ENCODE measurements at places on chromosomes 7 and 10.

GRCh38 chr10:29635711-29636144 is 957 bp upstream of the SVIL start:
- DNase-seq: no peak

- DNase-seq: no peak
Observed at GRCh38 chr7:92276460-92276864, 30.7 kb downstream of the ANKIB1 start.

- peak; percentile 35 for DNase-seq
Observed at GRCh38 chr7:131231381-131232220, 96.1 kb upstream of the MKLN1 start.

DNA sequence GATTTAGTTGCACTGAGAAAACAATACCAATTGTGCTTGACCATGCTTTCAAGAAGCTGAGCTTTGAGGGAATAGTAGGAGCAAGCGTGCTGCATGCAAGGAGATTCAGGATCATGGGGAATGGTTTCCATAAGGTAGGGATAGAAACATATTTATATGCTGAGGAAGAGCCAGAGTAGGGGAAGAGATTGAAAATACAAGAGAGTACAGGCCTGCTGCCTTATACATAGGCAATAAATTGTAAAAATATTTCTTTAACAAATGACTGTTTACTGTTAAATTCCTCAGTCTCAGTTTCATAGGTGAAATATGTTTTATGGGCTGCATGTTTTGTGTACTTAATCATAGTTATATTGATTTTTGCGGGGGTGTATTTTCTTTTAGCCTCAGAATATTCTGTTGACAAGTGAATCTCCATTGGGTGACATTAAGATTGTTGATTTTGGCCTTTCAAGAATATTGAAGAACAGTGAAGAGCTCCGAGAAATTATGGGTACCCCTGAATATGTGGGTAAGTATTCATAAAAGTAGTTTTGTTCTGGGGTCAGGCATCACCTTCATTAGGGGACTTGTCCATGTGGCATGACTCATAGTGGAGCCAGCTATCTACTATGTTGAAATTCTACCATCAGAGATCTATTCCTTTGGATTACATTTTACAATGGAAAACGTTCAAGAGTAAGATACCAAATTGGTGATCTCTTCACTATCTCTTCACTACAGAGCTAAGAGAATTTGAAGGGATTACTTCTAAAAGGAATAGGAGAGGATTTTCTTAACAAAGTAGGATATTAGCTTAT is 36.5 kb downstream of the STK17A start:
- no peak for DNase-seq

DNA sequence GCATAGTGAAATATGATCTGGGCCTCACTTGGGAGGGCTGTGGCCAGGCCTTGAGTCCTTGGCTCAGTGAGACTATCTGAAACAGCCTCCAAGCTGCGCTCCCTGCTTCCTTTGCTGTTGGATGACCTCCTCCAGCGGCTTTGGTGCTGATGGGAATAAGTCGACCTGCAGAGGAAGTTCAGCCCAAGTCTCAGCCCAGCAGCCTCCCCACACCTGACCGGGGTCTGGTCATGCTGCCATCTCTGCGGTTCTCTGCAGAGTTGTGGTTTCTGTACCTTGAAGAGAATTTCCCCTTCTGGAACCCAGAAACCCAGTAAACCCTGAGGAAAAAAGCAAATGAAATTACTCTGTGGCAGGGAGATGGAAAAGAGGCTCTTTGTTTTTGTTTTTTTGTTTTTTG is 4.6 kb upstream of the RBAK start:
- no peak for DNase-seq

GRCh38 chr7:141860207-141860606 is 18.9 kb upstream of the PRSS37 start:
- no peak for DNase-seq

DNA sequence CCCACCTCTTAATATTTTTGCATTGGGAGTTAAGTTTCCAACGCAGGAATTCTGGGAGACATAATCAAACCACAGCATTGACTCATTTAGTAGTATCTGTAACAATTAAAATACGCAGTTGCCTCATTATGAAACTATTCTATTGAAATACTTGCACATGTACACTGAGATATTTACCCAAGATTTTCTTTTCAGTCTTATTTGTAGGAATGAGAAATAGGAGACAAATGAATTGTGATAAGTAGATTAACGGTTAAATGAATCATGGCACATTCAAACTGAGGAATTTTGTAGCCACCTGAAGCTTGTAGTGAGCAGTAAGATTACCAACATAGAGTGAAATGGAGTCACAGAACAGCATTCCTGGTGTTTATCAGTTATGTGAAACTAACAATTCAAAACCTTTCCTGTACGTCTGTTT is 18.1 kb downstream of the RP9 start:
- no peak for DNase-seq

- no peak for DNase-seq
Observed at GRCh38 chr10:98790817-98791216, 344.1 kb upstream of the HPS1 start.

DNA sequence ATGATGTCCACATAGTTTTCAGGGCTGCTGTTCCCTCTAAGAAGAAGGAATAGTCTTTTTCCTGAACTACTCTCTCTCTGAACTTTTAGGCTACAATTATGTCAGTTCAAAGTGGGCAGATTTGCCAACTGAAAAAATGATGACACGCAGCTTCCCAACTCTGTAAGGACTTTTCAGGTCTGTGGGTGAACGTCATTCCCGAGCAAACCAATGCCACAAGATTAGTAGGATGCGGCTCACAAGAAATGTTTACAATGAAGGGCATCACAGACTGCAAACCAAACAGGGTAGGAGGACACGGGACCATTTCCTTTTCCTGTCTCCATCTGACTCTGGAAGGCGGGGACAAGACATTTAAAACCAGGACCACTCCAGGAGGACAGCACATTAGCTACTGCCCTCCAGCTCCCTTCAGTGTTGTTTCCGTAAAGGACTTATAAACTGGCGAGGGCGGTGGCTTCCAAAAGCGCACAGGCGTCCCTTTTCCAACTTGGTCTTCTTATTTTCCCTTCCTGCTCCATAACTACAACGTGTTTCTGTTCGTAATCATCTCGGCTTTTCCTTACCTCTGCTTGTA is 539 bp upstream of the MKLN1 start:
- no peak for DNase-seq

DNA sequence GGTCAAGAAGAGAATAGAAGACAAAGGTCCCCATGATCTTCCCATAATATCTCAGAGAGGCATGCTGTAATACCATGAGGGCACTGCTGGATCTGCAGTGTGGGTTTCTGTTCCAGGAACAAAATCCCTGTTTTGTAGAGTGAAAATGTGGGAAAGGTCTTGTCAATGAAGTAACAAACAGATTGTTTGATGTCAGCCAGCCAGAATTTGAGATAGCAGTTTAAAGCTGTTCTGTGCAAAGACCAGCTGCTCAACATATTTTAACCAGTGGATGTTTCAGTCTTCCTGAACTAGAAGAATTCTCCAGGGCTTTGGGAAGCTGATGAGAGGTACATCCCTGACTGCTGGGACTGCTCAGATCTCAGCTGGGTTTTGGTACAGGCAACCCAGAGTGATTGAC is 1012.5 kb downstream of the DNAJB9 start:
- DNase-seq: no peak

- no peak for DNase-seq
Observed at GRCh38 chr7:143284591-143285469, at the start of gene TMEM139. Gene TMEM139 (plus strand): TSS chr7:143284958. CDS start chr7:143285958, 1,000 bp downstream.

DNA sequence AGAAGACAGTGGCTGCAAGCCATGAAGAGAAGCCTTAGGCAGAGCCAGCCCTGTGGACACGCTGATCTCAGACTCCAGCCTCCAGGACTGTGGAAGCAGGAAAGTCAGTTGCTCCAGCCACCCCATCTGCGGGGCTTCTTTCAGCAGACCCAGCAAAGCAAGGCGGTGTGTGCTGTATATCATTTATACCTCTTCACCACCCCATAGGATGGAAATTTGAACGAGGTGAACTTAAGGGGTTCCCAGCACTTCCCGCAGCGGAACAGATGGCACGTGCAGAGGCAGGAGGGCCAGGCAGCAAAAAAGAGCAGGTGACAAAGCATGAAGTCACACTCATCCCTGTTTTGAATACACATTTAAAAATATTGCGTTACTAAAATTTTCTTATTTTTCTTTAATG is 159.4 kb downstream of the ADARB2 start:
- DNase-seq: no peak

DNA sequence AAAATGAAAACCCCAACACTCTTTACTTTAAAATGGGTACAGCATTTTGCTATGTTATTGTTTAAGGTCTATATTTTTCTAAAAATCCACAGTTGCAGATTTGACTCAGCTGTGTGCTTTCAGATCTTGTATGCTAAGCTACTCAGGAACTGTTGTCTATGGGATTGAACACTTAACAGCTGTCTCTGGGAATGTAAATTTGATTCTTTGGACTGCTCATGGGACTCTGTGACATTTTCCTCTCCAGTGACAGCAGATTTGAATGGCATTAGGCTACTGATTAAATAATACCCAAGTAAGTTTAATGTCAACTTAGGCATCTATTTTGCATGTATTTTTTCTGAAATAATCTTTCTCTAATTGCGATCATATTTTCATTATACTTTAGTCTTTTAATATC is 1.7 kb upstream of the CD36 start:
- DNase-seq: no peak

DNA sequence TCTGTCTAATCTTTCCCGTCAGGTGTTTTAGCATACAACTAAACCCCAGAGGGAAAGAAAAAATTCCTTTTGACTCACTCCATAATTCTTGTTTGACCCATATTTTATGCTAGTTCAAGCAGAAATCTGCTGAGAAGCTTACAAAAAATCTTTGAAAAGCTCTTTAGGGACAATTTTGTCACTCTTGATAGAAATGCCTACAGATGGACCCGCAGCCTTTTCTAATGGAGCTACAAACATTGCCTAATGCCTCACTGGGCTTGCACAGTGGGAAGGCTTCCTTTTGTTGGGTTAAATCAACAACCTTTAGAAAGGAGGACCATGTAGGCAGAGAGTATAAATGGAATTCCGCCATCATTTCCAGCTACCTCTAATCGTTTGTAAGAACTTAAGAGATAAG is 344.5 kb downstream of the PCLO start:
- no peak for DNase-seq

DNA sequence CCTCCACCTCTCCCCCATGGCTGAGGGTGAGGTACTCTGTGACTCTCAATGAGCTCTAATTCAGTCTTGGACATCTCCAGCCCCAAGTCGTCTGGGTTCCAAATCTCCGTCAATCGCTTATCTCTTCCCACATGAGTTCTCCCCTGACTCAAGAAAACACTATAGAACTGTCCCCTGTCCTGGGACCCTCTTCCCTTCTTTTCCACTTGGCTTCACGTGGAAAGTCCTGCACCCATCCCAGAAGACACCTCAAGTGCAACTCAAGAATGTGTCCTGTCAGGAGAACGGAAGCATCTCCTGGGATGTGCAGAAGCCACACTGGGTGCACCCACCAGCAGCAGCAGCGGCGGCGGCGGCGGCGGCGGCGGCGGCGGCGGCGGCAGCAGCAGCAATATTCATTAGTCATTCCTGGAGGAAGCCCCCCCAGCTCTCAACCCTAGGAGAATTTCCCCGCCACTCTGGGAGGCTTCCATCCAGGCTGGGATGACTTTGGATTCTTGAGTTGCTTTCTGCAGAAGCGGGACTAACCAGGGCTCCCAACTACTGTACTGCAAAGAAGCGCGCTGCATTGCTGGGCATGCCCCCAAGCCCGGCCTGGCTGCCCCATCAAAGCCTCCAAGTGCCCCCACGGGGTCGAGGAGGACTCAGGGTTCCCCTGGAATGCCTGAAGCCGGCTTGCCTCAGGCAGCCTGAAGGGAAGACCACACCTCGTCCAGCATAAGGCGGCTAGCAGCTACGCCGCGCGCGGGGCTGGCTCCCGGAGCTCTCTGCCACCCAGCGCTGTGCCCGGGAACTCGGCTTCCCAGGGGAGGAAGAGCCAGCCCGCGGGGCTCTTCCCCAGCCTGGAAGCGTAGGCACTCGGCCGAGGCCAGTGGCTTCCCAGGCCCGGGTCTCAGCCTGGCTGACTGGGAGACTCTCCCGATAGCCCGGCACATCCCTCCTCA is 1.0 kb downstream of the CRTAC1 start:
- no peak for DNase-seq

- no peak for DNase-seq
Observed at GRCh38 chr7:17005271-17005670, 123.5 kb upstream of the AGR3 start.

GRCh38 chr10:47025540-47026300 is 114.5 kb downstream of the PTPN20 start:
- DNase-seq: no peak

DNA sequence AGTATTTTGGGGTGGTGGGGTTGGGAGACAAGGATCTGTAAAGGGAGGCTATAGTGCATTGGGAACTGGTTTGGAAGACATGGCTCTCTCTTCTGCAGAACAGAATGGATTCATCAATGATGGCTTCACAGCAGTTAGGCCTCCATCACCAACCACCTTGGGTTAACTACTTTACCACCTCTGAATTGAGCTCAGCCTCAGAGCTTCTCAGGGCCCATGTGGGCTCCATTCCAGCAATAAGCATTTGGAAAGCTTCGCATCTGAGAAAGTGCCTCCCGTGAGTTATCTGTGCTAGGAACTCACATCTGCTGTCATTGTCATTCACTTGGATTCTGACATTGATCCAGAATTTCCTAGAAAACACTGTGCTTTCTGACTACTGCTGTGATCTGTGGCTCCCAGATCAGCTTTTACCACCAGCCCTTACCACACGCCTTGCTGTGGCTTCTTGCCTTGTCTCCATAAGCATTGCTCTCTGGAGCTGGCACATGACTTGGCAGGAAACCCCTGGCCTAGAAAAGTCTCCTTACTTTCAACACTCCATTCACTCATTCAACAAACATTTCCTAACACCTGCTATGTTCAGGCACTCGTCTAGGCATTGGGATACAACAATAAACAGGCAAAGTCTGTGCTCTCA is 70.7 kb upstream of the ADO start:
- no peak for DNase-seq

GRCh38 chr7:74325210-74325565 is 36.0 kb downstream of the CLIP2 start:
- no peak for DNase-seq

- DNase-seq: no peak
Observed at GRCh38 chr10:91579329-91579985, 53.4 kb downstream of the PPP1R3C start.

DNA sequence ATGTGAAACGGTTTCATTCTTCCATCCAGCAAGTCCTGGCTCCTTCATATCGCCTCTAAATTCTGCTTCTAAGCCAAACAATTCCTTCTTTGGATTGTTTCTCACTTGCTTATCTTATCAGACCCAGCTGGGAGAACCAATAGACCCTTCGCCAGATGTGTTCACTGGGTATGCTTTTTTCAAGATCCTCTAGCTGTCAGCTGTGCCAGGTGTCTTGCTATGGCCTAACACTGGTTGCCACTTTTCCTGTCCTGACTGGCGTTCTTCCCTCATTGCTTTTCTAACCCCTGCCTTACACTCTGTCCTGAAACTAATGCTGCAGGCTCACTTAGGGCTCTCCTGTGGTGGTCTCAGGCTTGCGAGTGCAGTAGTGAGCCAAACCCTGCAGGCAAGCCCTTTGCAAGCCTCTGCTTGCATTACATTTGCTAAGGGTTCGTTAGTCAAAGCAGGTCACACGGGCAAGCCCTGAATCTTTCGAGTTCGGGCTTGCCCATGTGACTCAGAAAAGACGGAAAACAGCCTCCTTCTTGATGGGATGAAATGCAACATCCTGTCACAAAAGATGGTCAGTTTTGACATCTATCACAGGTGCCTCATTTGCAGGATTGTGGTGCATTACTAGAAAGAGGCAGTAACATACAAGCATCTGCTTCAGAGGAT is 92.8 kb downstream of the VWC2 start:
- no peak for DNase-seq
